ENCODE measurements at places on chromosomes 4 and X. TPM values are rescaled to one million over a fixed set of nuclear protein-coding genes. Genes with fewer than 3 reads are reported as not detected.

Gene PDE6B
- total RNA-seq, result 17.3 TPM

Gene SMIM43
- total RNA-seq, result 0.08 TPM

Gene COL4A6
- total RNA-seq, result 12.9 TPM

Gene NAT8L
- 2.7 TPM for total RNA-seq

- DNase-seq, result peak; percentile 7
Measured at GRCh38 chr4:100379583-100380105, 138.2 kb downstream of the EMCN start.

GRCh38 chr4:37561803-37562207 is 124.4 kb downstream of the RELL1 start:
- peak; percentile 49 for DNase-seq

DNA sequence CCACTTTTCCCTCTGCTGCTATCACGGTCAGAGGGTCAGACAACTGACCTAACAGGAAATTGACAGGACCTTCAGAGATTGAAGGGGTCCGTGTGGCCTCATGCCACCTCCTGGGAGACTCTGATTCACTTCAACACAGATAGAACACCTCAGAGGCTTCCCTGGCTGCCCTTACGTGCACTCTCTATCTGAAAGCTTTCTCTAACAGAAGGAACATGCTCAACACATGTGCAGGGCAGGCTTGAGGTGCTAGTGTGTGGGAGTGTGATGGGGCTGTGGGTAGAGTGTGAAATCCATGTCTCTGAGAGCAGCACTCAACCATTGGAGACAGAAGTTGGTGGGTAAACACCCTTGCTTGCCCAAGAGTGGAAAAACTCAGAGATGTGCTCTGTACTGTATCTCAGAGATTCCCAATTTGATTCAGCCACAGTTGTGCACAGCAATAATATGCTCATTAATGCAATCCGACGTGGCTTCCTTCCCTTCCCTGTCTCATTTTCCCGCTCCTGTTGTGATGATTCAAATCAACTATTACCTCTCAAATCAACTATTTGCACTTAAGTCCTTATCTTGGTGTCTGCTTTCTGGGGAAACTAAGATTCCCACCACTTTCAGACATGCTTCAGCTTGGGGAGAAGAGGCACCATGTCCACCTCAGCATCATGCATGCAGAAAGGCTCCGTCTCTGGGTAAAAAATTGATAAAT is 62.0 kb upstream of the MAGEB2 start:
- DNase-seq, result no peak

GRCh38 chr4:41125558-41126311 is 88.6 kb downstream of the APBB2 start:
- no peak for DNase-seq

DNA sequence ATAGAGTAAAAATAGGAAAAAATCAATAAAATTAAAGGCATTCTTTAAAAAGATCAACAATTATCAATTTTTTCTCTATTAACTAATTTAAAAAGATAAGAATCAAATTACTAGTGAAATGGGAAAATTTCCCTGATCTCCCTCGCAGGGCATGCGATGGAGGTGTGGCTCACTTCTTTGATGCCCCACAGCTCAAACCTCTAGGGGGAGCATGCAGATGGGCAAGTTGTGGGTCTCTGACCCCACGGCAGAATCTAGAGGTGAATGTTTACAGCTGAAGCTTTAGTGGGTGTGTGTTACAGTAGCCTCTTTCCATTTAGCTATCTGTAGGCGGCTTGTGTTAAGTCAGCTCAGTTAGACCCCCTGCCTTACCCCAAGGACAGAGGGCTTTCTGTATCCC is 1348.8 kb downstream of the PCDH18 start:
- no peak for DNase-seq

DNA sequence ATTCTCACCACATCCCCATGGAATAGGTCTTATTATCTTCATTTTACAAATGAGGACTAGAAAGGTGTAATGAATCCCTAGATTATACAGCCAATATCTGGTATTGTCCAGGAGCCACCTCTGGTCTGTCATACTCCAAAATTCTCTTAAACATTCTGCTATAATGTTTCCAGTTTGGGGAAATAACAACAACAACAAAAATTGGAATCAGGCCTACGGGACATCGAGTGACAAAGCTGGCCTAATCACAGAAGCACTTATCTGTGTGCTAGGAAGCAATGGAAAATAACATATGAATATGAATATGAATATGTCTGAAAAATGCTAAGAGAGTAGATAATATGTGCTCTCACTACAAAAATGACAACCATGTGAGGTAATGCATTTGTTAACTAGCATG is 264.1 kb downstream of the GASK1B start:
- DNase-seq, result no peak

- no peak for DNase-seq
Measured at GRCh38 chrX:68018248-68019203, 414.8 kb downstream of the OPHN1 start.

DNA sequence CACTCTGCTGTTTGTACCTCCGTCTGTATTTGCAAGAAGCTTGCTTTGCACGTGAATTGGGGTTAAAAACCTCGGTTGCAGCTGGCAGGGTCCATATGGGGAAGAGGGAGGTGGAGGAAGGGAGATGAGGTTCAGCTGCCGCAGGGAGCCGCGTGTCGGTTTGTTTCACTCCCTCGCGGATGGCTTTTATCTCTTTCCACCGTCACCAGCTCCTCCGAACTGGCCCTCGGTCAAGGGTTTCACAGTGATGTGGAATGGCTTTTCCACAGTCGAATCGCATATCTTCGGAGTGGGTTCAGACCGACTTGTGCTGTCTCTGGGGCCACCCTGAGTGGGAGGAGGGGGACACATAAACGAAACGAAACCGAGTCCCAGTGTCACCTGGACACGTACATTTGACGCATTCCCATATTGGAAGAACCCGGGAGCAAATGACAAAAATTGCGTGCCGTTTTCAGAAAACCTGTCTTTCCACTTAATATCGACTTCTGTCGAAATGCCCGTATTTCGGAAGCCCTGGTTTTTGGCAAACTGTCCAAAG is 929 bp downstream of the ZBTB33 start:
- peak; percentile 33 for DNase-seq

DNA sequence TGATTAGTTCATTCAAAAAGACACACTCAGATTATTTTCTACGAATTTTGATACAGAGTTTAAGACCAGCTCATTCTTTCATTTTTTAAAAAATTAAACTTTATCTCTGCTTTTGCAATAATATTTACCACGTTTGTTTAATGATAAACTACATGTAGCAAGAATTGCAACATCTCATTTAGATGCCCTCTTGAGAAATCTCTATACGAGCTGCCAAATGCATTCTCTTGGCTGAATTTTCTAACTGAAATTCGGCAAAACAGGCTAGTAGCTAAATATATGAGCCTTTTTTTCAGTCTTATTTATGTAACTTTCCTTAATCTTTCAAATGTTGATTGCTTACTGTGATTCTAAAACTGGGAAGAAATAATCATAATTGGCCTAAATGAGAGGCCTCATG is 2.1 kb upstream of the GC start:
- DNase-seq, result no peak

DNA sequence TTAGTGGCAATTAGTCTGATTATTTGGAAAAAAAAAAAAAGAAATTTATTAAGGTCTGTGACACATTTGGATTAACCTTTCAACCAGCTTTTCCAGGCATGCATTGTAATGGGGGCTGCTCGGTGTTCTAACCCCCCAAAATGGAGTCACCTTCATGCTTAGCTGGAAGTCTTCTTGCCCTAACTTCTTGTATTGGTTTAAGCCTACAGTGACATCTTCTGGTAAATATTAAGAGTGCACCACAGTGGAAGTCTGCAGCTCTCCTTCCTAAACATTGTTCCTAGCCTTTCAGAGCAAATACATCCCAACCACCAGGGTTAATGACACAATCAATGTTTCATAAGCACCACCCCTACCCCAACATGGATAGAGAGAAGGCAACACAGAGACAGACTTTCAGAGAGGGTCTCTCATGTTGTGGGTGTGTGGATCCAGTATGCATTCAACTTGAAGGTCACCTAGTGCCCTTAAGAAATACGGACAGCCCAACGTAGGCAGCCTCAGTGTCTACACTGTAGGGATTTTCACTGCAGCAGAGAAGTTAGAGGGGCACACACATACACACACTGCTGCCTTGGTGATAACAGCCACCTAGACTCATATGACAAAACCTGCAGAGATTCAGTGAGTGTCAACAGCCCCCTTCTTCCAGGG is 142.9 kb upstream of the MBNL3 start:
- DNase-seq, result peak; percentile 30

GRCh38 chrX:109886122-109886761 is 116.7 kb upstream of the TMEM164 start:
- peak; percentile 42 for DNase-seq

DNA sequence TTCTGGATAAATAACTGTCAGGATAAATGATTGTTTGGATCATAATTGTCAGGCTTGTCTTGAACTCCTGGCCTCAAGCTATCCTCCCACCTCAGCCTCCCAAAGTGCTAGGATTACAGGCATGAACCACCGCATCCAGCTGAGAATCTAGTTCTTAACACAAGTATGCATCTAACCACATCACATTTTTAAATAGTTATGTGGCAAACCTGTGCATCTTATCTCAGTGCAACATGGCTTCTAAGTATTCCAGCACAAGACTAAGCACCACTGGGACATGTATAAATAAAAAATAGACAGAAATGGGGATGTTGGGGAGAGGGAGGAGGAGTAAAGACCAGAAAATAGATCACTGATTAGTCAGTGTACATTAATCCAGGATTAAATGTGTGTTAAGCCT is 74.7 kb upstream of the TBL1X start:
- no peak for DNase-seq

DNA sequence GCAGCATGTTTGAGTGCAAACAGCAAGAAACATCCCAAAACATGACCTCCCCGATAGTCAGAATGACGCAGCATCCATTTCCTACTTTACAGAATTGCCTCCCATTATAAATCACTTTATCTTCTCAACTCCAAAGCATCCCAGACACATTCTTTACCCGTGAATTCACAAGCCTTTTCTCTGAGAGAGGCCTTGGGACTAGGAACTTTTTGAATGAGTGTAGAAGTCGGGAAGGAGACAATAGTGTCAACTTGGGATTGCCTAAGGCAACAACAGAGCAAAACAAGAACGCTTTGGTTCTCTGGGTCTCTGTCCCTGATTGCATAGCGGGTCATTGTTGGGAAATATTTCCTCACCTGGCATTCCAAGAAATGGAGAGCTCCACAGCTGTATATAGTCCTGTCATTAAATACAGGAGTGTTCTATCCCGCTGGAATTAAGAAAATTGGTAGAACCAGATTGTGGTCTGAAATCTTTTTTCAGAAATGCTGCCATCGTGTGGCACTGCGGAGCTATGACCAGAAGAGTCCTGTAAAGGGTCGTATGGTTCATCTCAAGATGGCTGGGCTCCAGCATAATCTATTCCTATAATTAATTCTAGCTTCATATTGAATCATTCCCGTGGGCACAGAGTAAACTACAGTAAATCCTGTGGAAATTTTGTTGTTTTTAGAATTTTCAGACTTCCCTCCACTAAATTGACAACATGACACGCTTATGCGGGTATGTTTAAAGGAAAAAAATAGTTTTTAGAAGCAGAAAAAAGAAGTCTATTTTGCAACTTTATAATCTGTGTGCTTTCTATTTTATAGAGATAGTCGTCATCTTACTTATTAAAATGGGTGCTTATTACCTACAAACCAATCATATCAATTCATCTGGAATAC is 2.0 kb upstream of the SPP1 start:
- peak; percentile 73 for DNase-seq

DNA sequence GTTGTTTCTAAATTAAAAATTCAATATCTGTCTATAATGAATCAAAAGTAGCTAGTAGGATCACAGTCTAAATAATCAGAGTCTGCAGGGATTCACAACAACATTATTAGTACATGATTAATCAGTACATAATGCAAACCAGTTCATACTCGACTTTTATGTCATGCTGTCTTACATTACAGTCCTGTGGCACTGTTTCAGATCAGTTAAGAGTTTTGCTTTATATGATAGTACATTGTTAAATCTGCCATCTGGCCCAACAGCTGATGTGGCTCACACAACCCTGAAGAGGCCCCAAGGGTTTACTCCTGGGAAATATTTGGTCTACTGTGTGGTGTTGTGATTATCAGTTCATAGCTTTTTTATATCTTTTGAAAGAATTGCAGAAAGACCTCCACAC is 247.1 kb upstream of the ETNPPL start:
- DNase-seq, result peak; percentile 21
